ENCODE measurements at places on chromosomes 12 and 14.

DNA sequence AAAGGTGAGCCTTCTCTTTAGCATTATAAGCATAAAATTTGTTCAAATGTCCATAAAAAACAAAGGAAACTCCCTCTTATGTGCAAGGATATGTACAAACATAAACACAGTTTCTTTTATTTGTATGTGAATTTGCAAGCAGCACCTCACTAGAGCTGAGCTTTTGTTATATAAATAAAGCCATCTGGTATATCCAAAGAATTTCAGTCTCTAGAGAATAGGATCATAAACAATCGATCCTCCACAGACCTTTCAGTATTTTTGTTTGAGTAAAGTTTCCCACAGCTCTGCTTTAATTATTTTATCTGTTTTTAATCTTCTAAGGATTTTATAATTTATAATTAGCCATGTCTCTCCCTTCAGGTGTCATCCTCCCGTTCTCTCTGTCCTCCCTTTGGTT lies 89.2 kb downstream of the OTOGL start:
- no peak for DNase-seq

DNA sequence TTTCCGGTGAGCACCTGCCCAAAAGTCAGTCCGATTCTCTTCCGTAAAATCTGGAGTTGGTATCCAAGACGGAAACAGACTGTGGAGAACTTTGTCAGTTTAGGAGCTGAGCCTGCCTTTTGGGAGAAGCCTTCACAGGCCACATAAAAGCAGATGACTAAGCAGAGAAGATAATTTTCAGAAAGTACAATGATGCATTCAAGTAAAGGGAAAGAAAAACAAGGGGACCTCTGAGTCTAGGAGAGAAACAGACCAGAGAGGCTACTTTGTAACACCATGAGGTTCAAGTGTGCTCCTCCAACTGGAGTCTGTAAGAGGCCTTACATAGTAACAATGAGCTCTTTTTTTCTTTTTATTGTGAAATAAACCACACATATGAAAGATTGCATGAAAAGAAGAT lies 21.1 kb downstream of the TMED8 start:
- DNase-seq, result no peak

- no peak for DNase-seq
Measured at GRCh38 chr14:50312734-50313054, 570 bp downstream of the DMAC2L start.

DNA sequence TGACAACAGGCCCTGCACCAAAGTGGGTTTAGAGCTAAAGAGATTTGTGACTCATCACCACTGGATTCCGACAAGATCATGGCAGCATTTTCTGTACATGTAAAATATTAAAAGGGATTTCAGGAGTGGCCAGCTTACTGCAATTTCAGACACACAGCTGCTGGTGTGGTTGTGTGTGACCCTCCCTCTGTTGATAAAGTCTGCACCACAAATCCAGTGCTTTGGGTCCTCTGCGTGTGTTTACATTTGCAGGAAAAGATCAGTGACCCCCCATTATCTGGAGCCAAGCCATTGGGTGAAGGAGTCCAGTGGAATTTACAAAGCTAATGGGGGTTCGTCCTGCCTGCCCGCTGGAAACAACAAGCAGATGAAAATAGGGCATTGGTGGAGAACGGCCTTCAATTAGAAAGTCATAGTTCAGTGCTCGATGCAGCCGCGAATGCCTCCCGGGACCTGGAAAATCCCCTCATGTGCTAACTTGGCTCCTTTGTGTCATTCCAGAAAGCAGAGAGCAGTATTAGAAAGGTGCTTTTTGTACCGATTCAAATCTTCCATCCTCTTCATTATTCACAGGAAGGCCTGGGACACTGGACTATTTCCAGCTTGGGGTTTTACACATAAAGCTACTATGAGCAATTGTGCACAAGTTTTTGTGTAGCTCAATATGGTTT lies 188.5 kb upstream of the TMEM132C start:
- DNase-seq, result no peak

DNA sequence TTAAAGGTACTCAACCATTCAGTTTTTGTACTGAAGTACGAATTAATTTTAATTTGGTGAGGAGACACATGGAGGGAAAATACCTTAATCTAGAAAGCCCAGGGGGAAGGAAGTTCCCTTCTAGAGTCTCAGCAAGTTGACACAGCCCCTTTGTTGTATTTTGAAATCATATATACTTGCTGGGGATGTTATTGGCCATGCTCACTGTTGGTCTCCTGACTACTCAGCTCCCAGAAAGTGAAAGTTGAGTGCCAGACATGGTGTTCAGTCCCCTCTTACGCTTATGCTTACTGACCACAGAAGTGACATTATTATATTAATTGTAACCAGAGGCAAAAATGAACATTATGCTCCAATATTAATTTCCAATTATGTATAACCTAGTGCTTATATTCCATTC lies 28.1 kb downstream of the ARF6 start:
- no peak for DNase-seq

DNA sequence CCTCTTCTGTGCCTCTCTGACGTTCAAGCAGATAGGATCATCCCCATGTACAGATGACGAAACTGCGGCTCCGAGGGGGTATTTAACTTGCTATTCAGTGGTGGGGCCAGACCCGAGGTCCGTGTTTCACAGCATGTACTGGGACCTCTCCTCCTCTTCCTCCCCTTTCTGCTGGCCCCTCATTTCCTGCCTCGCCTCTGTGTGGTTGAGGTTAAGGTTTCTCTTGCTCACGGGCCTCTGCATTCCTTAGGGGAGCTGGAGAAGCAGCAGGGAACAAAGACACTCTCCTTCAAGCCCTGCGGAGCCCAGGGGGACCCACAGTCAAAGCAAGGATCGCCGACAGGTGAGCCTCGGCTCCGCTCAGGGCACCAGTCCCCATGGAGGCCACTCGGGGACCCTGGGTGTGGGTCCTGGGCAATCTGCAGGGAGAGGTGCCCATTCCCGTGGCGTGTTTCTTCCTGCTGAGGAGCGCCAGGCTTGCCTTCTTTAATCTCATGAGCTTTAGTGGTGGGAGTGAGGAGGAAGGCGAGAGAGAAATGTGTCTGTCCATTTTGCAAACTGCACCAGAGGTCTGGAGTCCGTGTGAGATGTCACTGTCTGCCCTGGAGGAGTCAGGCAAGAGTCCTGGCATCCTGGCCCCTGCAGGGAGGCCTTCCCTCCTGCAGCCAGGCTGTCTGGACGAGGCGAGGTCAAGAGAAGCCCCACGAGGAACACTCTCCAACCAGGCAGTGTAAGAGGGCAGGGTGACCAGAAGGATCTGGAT lies 45.0 kb downstream of the SLC6A12 start:
- DNase-seq, result no peak

- peak; percentile 70 for DNase-seq
Measured at GRCh38 chr14:69129264-69129880, 23.5 kb downstream of the DCAF5 start.

- no peak for DNase-seq
Measured at GRCh38 chr12:88299567-88300101, 157.5 kb downstream of the TMTC3 start.

DNA sequence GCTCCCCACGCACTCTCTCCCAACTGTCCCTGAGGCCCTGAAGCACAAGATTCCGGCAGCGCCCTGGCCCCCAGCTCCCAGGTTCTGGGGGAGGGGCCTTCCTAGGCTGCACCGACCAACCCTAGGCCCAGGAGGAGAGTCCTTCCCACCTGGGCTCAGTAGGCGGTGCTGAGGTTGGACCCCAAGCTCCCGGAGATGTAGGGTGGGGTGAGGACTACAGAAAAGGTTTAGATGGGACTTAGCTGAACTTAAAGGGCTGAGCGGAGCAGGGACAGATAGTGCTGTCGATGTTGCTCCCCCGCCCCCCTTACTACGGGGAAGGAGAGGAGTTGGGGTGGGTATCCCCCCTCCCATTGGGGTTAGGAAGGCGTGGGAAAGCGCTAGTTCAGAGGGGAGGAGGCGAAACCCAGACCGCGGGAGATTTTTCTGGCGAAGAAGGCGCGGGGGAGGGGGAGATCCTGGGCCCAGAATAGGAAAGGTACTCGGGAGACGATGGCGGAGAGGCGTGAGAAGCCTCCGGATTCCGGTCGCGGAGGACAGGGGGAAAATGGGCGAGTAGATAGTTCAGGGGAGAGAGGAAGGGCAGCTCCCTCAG lies 4.2 kb upstream of the BAZ2A start:
- DNase-seq, result peak; percentile 30

DNA sequence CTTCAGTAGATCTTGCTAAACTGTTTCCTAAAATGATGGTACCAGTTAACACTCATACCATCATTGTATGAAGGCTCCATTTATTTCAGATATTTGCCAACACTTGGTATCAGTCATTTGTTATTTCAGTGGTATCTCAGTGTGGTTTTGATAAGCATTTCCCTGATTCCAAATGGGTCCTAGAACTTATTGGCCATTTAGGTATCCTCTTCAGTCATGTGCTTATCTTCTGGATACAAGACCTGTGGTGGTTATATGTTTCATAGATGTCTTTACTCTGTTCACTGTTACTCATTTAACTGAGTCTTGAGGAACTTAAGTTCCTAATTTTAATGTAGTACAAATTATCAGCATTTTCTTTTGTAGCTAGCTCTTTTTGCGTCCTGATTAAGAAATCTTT lies 13.5 kb downstream of the SINHCAF start:
- no peak for DNase-seq

GRCh38 chr12:2009623-2010022 lies 5.4 kb upstream of the DCP1B start:
- DNase-seq, result no peak

- DNase-seq, result no peak
Measured at GRCh38 chr14:74616507-74616906, 4.5 kb upstream of the LTBP2 start.

DNA sequence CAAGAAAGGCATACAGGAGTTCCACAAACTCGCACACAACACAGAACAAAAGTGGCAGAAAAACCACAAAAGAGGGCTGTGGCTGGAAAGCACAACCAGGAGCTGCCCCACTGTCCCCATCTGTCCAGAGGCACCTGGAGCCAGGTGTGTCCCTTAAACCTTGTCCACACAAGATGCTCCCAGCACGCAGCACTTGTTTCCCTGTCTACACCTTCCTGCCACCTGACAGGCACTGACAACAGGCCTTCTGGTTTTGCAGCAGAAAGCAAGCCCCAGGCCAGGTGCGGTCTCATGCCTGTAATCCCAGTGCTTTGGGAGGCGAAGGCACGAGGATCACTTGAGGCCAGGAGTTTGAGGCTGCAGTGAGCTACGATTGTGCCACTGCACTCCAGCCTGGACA lies 3.6 kb downstream of the BTBD6 start:
- DNase-seq, result no peak

All from activated CD8-positive, alpha-beta memory T cell treated with anti-CD3 and anti-CD28 coated beads, Interleukin-2, amount 50 U/mL, for 4 hours (primary cell).